ENCODE measurements at places on chromosomes 6 and 20.
A peak's percentile ranks its signal among the peaks of the same experiment; 100 is the strongest.

GRCh38 chr6:44672841-44673240 lies 285.3 kb downstream of the CDC5L start:
- DNase-seq, result no peak

DNA sequence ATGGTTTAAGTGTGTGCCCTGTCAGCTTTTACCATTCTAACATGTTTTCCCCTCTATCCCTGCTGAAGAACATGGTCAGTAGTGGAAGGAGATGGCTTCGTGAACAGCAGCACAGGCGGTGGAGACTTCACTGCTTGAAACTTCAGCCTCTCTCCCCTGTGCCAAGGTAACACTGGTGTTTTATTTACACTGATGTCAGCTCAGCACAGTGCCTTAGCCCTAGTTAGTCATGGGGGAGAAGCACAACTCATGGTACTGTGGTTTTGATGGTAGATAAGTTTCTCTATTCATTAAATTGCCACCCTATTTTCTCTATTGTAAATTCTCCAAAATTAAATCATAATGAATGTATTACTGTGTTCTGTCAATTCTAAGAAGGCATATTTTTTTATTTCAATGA lies 56.6 kb downstream of the MTHFD1L start:
- DNase-seq, result no peak

DNA sequence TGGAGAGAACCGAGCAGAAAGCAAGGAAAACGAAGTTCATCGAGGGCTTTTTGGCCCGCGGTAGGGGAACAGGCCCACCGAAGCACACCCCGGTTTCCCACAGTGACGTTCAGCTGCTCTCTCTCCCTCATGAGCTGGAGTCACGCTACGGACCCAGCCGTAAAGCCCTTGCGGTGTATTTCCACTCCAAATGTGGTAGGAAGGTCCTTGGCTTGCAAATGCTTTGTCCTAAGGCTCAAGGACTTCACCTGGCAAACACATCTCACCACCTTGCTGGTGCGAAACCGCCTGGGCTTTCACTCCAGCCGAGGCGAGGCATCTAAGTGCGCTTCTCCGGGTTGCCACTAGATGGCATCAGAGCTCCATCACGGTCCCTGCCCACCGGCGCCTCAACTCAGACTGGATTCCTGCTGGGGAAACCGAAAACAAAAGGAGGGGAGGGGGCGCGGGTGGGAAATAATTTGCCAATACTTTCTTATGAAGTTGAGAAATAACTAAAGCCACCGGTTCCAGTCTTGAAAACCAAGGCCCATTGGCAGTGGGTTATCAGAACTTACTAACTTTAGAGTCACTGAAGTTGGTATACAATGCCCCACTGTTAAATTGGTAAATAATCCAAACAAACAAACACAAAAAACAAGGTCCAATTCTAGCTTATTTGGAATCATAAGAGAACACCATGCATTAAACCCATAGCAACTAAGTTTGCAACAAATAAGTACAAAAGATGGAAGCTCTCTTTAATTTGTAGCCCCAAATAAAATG lies 13.4 kb upstream of the FOXC1 start:
- peak; percentile 75 for DNase-seq

- peak; percentile 48 for DNase-seq
Observed at GRCh38 chr6:24910331-24910960, 25.3 kb downstream of the RIPOR2 start.

- no peak for DNase-seq
Observed at GRCh38 chr6:158004701-158005095, 23.0 kb downstream of the SYNJ2 start.

GRCh38 chr6:41315943-41316620 lies 19.3 kb upstream of the NCR2 start:
- no peak for DNase-seq

DNA sequence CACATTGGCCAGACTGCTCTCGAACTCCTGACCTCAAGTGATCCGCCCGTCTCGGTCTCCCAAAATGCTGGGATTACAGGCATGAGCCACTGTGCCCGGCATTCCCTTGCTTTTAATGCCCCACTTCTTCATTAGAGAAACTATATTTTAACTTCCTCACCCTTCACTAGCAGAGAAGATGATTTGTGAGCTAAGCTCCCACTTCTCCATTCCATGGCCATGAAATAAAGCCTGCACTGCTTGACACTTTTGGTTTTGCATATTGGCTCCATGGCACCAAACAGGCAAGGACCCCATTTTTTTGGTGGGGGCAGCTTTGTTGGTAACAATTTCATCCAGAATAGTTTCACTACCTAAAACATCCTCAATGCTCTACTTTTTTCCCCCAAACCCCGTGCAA lies 145.3 kb downstream of the TFAP2B start:
- DNase-seq, result no peak

- DNase-seq, result no peak
Observed at GRCh38 chr6:145034664-145035063, 700.7 kb downstream of the EPM2A start.

- DNase-seq, result no peak
Observed at GRCh38 chr6:167475947-167476346, 151.1 kb downstream of the TTLL2 start.

GRCh38 chr6:132964101-132964867 lies 149.9 kb downstream of the RPS12 start:
- DNase-seq, result no peak

DNA sequence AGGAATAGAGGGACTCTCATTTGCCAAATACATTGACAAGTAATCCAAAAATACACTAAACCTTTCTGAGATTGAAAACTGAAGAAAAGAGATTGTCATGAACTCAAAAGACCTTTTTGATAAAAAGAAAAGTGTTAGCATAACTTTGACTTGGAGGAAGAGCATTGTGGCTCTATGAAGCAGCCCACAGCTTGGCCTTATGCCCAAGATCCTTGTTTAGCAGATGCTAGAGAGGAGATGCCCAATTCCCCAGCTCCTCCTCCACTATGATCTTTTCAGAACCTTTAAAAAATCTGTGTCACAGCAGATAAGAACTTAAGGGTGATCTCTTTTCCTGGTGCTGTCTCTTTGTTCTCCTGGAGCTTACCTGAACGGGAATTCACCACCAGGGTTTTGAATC lies 35.8 kb upstream of the IGF2R start:
- no peak for DNase-seq

DNA sequence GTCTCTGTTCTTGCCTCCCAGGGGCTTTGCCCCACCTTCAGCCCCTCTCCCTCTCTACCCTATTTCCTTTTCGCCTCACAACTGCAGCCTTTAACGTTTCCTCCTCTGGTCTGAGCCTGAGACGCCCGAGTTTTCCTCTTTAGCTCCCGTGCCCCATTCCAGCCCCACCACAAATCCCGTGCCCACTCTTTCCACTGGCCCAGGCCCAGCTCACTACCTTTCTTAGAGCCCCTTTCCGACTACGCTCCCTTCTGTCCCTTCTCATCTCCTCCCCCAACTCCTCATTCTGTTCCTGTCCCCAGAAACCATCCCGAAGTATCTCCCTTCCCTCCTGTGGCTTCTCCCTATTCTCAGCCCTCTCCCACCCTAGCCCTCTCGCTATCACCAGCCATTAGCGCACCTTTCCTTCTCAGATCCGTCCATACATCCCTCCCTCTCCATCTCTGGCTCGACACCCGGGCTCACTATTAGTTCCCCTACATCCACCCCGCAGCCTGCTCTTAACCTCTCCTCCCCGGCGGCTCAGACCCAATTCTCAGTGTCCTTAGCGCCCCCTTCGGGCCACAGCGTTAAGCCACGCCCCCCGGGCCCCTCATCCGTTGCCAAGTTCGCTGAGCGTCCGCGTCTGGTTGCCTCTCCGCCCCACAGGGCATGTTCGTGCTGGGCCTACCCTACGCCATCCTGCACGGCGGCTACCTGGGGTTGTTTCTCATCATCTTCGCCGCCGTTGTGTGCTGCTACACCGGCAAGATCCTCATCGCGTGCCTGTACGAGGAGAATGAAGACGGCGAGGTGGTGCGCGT lies 2.7 kb downstream of the SLC32A1 start:
- DNase-seq, result peak; percentile 34

- DNase-seq, result no peak
Observed at GRCh38 chr6:42378536-42378935, 73.2 kb downstream of the TRERF1 start.

DNA sequence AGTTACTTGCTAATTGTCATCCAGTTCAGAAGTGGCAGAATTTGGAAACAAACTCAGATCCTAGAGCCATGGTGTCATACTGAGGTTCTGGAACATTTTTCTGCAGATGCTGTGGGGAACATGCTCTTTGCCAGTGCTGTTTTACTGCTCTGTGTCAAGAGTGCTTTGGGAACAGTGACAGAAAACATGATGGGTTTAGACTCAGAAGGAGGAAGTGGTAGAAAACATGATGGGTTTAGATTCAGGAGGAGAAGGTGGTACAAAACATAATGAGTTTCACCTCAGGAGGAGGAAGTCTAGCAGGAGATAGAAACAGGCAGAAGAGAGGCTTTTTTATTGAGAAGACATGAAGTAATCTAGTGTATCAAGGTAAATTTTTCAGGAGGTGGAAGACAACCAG lies 815.5 kb downstream of the DHX35 start:
- DNase-seq, result no peak

DNA sequence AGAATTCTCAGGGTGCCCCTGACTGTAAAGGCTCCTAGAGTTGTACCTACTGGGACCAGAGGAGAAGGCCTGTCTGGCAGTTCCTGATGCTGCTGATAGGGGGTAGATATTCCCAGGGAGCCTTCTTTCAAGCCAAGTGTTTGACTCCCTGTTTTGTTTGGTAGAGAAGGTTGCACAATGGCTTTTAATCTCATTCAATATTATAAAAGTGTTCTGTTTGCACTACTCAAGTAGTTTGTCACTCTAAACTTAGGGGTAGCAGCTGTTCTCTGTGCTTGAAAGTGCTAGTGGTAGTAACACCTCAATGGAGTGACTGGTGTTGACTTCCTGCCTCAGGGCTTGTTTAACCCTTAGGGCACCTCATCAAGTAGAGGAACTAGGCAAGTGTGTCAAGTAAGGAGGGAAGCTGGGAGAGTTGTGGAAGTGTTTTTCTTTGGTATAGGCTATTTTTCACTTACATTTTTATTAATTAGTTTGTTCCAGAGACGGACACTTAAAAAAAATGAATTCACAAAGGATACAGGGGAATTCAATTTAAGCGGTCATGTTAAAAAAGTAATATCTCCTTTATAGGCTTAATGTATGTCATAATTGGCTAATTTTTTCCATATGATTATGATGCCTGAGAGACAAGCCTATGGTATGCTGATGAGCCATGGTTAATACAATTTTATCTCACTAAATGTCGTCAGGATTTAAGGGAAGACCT lies 38.1 kb downstream of the BICRAL start:
- peak; percentile 46 for DNase-seq

GRCh38 chr6:104462811-104463599 lies 396.7 kb downstream of the HACE1 start:
- no peak for DNase-seq

GRCh38 chr6:107264357-107264840 lies 149.1 kb upstream of the BEND3 start:
- no peak for DNase-seq

DNA sequence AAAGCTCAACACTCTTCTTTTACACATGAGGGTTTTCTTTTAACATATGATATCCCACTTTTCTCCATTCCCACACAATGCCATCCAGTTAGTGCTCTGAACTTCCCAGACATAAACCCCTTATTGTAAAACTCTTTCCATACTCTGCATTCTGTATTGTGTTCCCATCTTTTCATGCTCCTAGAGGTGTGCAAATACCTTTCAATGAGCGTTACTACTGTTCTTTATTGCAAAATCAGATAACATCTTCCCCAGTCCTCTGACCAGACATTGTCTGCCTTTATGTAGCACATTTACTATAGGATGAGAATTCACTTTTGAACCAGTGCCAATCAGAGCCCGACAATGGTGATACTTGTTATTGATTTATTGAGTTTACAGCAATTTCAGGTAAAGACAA lies 296.2 kb downstream of the GRIK2 start:
- no peak for DNase-seq

GRCh38 chr6:167576828-167577503 lies 249.7 kb upstream of the AFDN start:
- DNase-seq, result no peak

GRCh38 chr6:43081043-43081442 lies 4.9 kb downstream of the PTK7 start:
- no peak for DNase-seq

GRCh38 chr6:39084506-39084905 lies 30.5 kb downstream of the SAYSD1 start:
- DNase-seq, result no peak

GRCh38 chr6:24353861-24354260 lies 4.0 kb downstream of the DCDC2 start:
- no peak for DNase-seq

DNA sequence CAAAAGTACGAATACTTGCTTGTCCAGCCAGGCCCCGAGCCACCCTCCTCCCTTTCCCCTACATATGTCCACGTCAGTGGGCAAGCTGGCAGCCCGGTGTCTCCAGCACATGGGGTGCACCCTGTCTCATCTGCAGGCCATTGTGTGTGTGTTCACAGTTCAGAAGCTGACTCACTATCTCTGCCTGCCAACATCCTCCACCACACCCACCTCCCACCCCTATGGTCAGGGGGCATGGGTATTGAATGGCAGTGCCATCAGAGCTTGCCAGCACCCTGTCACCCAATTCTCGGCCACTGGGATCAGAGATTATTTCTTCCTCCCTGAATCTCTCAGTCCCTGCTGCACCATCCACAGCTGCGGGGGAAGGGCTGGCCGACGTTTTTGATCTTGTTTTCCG lies 195.7 kb downstream of the FARS2 start:
- DNase-seq, result no peak

- no peak for DNase-seq
Observed at GRCh38 chr6:32168807-32169591, 4.6 kb downstream of the EGFL8 start.

DNA sequence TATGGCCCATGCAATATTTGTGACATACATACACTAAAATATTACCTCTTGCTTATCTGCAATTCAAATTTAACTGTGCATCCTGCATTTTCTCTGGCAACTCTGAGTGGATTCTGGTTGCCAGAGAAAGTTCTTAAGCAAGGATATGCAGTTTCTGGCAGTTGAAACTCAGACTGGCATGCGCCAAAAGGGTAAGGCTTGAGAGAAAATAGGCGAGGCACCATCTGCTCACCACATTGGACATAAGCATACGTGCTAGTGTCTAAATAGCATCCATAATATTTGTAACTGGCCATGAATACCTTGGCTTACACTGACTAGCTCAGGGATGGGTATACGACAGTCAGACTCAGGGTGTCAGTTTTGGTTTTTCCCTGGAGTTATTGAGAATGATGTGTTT lies 465.1 kb downstream of the DOK5 start:
- DNase-seq, result no peak

DNA sequence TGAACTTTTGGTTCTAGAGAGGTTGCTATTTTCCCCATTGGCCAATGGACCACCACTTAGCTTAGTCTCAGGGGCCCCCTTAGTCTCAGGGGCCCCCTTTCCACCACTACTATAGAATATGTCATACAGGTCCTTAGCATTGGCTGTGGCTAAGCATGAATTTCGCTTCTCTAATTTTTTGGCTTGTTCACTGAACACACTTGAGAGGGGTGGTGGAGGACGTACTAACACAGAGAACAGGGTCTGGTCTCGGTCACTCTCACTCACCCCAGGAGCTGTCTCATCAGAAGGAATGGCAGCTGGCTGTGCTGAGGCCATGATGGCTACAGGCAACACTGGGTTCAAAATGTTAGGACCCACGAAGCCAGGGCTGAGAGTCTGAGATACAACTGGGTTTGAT lies 30.3 kb downstream of the ZNF318 start:
- no peak for DNase-seq

All from naive thymus-derived CD4-positive, alpha-beta T cell (primary cell).